ENCODE measurements at places on chromosomes 6 and 20.
A peak's percentile ranks its signal among the peaks of the same experiment; 100 is the strongest.

GRCh38 chr6:104784884-104785283, 74.8 kb downstream of the HACE1 start:
- peak; percentile 22 for DNase-seq

GRCh38 chr20:14817101-14817500, 479.7 kb upstream of the FLRT3 start:
- no peak for DNase-seq

DNA sequence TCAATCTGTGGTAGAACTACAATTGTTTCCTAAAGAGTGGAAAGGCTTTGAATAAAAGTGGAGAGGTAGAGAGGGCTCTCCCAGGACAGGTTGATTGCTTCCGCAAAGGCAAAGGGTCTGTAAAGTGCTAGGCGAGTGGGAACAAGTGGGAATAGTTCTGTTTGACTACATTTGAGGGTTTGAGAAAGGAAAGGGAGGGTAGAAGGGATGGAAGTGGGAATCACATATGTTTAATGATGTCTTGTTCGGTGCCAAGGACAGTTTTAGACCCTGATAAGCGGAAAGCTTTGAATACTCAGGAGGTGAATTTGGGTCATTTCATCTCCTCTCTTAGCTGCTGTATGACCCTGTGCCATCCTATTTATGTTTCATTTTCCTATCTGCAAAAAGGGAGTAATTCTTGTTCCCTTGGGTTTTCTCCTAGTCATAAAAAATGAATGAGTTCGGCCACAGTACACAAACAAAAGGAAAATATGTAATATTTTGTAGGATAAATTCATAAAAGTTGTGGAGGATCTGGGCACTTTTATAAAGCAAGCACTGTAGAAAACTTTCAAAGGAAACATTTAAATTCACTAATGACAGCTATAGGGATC, 1.7 kb upstream of the PIM1 start:
- DNase-seq = no peak

- DNase-seq = no peak
Observed at GRCh38 chr6:150272264-150272975, 96.4 kb upstream of the IYD start.

GRCh38 chr6:156703719-156704118, 73.5 kb upstream of the ARID1B start:
- DNase-seq = no peak

DNA sequence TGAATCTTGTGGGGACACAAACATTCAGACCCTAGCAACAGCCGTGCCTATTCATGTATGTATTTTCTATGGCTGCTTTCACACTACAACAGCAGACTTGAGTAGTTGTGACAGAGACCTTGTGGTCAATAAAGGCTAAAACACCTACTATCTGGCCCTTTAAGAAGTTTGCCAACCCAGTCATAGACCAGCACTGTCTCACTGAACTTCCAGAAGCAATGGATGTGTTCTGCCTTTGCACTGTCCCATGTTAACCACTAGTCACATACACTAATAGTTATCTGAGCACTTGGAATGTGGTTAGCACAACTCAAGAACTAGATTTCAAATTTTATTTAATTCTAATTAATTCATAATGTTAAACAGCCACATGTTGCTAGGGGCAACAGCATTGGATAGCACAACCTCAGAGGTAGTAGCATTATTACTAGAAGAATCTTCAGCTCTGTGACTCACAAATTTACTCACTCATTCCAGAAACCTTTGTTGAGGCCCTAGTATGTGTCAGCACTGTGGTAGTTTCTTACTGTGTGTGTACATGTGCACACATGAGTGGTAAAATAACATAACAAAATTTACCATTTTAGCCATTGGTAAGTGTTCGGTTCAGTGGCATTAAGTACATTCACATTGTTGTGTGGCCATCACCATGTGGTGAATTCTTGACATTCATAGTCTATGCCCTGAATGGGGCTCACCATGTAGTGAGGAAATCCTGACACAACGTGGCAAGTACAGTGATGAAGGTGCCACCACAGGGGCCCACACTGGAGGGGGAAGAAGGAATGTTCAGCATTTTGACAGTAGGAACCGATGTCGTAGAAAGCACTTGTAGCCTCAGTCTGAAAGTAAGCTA, 107.3 kb downstream of the CEP57L1 start:
- peak; percentile 11 for DNase-seq

DNA sequence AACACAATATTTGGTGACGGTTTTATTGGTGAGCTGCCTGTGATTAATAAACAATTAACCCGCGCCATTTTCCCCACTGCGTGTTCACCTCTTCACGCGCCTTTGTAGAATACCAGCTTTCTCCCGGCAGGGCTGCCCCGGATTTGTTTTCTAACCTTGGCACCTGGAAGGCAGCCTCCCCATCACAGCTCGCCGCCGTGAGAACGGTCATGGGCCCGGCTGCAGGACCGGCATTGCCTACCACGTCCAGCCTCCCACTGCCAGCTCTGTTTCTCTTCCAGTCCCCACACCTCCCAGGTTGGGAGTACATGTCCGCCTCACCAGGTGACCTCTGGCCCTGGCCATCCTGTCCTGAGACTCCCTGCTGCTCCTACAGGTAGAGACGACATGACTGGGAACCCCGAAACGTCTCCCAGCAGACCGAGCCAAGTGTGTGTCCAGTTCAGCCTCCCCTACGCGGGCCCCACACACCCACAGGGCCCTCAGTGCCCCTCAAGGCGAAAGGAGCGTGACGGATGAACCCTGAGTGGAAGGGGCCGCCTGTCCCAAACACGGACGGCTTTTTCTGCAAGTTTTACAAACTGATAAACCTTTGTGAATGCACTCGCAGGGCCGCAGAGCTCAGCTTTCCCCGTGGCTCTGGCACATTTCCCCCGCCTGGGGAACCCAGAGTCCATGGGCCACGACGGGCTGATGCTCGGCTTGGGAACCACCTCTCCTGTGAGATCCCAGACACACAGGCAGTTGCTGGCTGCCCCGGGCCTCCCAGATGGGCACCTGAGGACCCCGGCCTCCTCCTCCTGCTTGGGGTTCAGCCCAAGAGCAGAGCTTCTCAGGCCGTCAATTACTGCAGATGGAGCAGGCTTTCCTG, 25.7 kb downstream of the FRMD1 start:
- no peak for DNase-seq

DNA sequence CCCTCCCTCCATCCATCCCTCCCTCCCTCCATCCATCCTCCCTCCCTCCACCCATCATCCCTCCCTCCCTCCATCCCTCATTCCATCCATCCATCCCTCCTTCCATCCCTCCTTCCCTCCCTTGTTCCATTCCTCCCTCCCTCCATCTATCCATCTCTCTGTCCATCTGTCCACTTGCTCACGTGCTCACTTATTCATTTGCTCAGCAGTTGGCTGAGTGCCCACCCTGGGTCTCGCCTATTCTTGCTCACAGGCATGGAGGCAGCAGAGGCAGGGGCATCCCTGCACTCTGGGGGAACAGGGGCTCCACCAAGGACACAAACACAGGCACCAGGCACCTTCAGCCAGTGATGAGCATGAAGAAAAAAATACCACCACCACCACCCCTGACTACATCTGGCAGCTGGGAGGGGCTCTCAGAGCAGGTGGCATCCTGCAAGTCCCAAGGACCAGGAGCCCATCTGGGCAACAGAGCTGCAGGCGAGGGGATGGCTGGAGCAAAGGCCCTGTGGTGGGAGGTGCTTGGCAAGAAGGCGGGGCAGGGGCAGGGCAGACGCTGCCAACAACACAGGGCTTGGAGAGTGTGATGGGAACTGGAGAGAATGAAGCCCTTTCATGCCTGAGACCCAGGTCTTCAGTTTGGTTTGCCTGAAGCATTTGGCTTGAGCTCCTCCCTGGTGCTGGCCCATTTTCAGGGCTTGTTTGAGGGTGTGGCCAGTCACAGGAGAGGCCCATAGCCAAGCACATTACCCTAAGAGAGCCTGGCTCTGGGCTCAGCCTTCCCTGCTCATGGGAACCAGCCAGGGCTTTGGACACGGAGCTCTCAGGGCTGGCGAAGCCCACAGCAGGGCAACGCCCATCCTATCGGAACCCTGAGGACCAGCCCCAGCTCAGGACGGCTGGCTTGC, 40.2 kb upstream of the MRGBP start:
- no peak for DNase-seq

DNA sequence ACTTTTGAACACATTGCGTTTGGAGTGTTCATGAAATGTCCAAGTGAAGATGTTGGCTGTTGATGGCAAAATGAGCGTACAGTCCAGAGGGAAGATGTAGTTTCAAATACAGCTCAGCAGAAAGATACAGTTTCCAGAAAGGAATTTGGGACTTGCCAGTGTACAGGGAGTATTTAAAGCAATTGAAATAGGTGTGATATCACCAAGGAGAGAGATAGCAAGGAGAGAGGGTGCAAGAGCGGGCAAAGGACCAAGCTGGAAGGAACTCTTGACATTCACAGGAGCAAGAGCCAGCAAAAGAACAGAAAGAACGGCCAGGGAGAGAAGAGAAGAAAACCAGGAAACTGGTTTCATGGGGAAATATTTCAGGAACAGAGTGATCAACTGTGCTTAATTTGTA, 47.8 kb downstream of the CARMIL1 start:
- no peak for DNase-seq

GRCh38 chr6:10850728-10851127, 12.4 kb upstream of the MAK start:
- DNase-seq = no peak

- no peak for DNase-seq
Observed at GRCh38 chr6:87341899-87342298, 2.7 kb upstream of the C6orf163 start.

- DNase-seq = peak; percentile 79
Observed at GRCh38 chr6:113433335-113433991, 423.7 kb upstream of the MARCKS start.

DNA sequence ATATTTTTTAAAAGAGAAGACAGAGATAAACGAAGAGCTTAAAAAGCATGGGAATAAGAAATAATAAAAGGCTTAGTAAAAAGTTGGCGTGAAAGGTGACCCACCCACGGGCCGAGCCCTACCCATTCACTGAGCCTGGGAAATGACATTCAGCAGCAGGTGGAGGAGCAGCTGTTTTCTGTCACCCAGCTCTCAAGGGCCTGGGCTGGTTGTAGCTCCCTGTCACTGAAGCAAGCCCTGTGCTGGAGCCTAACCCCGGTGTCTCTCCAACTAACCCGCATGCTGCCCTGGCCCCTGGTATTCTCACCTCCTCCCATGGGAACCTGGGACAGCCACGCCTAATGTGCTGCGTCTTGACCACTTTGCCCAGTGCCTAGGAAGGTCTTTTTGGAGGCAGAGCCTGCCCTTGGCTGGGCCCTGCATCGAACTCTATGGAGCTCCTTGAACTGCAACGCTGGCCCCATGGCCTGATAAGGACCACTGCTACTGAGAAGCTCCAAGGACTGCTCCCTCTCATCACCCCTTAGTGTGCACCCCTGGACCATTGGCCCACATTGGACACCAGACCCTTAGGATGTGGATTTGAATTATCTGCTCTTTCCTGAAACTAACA, 68.8 kb upstream of the IYD start:
- no peak for DNase-seq

DNA sequence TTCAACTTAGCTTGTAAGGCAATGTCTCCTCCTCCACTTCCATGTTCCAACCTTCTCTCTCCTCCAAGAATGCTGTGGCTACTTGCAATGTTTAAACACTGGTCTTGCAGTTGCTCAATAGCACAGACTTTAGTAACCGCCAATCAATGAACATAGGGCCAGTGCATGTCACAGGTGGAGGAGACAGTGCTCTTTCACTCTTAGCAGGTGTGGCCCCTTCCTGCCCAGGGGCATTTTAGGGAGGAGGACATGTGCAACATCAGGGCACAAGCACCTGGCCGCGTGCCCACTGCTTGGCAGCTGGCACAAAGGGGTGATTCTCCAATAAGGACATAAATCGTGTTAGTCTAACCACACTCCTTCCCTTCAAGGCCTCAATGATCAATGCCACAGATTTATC, 41.3 kb downstream of the ADGRF1 start:
- DNase-seq = no peak

DNA sequence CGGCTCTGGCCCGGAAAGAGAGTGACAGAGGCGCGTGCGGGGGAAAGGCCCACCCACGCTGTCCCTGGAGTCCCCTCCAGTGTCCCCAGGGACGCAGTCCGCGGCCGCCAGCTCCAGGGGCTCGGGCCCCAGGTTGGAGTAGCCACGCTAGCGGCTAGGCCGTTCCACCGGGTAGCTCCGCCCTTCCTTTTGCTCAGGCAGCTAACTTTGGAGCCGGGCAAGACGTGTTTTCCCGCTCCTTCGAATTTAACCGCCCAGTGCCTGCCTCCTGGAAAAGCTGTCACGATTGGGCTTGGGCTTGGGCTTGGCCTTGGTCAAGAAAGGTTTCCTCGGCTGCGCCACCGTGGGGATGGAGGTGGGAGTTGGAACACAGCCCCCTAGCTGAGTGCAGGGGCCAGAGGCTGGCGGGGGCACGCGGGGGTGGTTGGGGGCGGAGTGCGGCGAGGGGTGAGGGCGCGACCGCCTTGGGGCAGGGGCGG, 4.7 kb downstream of the LINC00237 start:
- DNase-seq = no peak

- no peak for DNase-seq
Observed at GRCh38 chr6:136753624-136754023, 38.7 kb downstream of the MAP3K5 start.

Measured in AG08395 (cell line).